ENCODE measurements at places on chromosomes 12 and 14.

GRCh38 chr14:93955850-93956481, 20.4 kb downstream of the ASB2 start:
- no peak for DNase-seq

DNA sequence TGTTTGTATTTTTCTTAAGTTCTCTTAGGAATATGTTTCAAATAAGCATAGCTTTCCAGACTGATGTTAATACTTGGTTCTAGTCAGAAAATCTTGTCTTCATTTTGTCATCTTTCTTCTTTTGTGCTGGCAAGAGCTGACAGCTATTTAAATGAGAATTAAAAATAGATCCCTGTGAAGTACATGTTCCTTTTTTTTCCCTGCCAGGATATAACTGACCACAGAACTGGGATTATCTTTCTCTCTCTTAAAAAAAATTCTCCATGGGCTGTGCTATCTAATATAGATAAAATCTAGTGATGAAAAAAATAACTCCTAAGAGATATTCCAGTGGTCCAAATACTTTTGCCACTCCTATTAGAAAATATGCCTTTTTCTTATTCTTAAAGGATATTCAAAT, 163.4 kb downstream of the AKAP6 start:
- DNase-seq: no peak

DNA sequence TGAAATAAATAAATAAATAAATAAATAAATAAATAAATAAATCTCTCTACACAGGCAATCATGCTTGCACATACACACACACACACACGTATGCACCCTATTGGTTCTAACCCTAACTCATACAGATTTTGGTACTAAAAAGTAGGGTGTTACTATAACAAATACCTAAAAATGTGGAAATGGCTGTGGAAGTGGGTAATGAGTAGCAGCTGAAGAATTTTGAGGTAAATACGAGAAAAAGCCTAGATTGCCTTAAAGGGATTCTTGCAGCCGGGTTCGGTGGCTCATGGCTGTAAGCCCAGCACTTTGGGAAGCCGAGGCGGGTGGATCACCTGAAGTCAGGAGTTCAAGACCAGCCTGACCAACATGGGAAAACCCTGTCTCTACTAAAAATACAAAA, 15.7 kb upstream of the SLC2A3 start:
- no peak for DNase-seq

DNA sequence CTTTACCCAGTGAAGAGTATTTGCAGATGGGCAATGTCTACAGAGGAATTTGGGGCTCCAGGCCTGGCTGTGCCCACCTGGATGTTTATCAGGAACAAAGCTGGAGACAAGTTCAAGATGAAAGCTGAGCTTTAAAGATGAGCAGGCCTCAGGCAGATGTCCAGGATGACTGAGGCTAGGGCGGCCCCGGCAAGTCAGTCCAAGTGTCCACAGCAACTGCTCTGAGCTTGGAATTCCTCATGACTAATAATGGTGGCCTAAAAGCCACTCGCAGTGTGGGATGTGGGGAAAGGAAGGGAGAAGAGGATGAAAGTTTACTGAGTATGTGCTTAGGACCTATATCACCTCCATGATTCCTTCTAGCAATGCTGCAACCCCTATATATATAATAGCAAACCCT, 128.2 kb upstream of the NOS1 start:
- DNase-seq: no peak

DNA sequence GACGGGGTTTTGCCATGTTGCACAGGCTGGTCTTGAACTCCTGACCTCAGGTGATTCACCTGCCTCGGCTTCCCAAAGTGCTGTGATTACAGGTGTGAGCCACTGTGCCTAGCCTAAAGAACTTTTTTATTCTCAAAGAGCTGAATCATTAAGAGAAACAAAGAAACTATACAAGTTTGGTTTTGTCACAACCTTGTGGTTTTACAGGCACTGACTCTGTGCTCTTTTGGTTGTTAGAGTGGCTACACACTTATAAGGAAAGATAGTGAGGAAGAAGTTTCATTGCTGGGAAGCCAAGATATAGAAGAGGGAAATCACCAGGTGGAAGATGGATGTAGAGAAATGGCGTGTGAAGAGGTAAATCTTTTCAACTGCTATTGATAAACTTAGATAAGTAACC, 10.1 kb upstream of the DNAH10 start:
- no peak for DNase-seq

DNA sequence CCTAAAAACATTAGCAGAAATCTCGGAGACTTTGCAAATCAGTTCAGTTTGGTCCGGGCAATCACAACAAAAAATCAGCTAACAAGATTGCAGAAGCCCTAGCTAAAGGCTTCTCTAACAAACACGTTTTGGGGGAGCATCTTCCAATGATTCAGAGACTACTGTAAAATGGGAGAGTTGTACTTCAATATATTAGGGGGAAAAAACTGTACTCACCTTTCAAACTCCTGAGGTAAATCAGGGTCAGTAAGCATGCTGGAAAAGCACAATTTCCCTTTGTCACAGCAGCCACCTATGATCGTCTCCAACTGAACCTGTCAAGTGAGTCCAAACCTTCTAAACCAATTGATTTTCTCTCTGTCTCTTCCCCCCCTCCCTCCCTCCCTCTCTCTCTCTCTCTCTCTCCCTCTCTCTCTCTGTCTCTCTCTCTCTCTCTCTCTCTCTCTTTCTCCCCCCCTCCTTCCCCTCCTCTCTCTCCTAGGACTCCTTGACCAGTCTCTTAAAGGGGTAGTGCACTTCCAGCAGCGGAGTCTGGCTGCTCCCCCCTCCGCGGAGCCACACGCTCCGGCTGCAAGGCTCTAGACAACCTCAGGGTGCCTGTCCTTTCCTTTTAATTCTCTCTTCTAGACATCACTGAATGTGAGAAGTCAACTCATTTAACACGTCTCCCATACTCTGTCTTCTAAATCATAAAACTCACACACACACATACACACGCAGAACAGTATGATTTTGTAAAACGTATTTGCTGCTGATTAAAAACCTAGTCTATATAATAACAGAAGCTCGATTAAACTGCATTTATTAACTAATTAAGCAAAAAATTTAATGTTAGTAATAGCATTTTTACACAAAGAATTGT, at the start of gene SOX5:
SOX5 (minus strand) TSS at position 323 of the 862 bp plus-strand sequence; CDS start at position 254, 69 bp downstream.
- no peak for DNase-seq

- DNase-seq: peak; percentile 94
These were observed 58.1 kb upstream of the CCND2 start for GRCh38 chr12:4215229-4216186.

DNA sequence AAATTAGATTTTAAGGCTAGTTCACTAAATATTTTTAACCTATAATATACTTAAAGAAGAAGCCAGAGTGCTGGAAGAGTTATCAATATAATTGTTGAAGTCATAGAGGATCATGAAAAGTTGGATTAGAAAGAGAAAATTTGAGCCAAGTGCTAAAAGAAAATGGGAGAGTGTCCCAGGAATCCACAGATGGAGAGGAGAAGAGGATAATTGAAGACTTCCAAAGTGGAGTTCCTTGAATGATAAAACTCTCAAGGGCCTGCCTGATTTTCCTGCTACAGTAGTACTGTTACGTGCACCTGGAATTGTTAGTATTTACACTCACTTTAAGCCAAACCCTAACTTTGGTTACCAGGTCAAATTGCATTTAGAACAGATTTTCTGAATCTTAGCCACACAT, 113.2 kb downstream of the MSRB3 start:
- no peak for DNase-seq

DNA sequence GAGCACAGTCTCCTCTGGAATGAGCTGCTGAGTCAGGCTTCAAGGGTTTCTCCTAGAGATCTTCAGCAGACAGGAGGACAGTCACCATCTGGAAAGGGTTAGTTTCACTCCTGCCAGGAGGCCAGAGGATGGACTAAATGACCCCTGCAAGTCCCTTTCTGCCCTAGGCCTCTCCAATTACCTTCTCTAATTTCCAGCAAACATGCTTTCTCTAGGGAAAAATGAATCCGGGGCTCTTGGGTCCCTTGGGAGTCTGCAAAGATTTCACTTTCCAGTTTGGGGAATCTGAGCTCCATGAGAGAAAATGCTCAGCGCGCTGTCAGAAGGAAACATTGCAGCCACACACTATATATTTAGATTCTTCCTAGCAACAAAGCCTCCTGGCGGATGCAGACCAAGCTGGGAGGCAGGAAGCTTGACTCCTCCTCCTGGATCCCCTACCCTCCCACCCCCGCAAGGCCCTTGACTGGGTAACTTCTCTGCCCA, 184.4 kb upstream of the CCND2 start:
- no peak for DNase-seq

DNA sequence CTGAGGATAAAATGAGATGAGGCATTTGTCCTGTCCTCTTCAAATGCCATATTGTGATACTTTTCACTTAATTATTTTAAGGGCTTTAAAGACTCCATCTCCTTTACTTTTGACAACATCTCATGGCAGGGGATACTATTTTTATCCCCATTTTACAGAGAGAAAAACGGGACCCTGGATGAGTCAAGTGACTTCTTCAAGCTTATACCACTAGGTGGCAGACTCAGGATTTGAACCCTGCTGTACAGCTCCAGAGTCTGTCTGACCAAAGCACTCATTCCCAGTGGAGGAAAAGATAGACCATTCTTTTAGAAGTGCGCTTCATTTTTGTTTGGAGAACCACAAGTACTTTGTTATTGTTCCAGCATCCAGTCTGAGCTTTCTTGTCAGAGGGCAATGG, 1.7 kb upstream of the SMOC1 start:
- DNase-seq: peak; percentile 8

DNA sequence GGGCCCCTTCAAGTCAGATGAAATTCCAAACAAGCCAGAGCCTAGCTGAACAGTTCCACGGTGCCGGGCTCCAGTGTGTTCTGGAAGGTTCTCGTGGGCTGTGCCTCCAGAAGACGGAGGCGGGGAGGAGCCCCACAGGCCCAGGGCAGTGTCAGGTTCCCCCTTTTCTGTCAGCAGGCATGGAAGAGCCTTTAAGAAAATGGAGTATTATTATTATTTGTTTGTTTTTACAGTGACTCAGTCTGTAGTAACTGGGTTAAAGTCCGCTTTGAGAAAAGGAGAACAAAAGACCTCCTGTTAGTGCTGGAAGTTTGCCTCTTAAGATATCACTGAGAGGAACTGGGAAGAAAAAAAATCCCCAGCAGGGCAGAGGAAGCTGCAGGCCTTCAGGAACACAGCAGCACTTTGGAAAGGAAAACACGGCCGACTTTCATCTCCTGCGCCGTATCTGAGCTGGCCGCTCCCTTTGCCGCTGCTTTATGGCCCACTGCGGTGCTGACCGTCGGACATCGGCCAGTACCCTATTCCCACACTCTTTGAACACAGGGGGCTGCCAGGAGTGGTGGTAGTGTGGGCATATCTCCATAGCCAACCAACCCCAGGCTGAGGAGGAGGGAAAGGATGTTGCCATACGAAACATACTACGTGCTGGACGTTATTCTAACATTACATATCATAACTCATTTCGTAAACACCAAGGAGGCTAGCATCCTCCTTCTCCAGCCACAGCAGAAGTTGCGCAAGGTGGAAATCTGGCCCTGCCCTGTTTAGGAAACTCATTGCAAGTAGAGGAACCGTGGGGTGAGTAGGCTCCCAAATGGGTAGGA, 194.0 kb downstream of the ZFP36L1 start:
- DNase-seq: peak; percentile 95

DNA sequence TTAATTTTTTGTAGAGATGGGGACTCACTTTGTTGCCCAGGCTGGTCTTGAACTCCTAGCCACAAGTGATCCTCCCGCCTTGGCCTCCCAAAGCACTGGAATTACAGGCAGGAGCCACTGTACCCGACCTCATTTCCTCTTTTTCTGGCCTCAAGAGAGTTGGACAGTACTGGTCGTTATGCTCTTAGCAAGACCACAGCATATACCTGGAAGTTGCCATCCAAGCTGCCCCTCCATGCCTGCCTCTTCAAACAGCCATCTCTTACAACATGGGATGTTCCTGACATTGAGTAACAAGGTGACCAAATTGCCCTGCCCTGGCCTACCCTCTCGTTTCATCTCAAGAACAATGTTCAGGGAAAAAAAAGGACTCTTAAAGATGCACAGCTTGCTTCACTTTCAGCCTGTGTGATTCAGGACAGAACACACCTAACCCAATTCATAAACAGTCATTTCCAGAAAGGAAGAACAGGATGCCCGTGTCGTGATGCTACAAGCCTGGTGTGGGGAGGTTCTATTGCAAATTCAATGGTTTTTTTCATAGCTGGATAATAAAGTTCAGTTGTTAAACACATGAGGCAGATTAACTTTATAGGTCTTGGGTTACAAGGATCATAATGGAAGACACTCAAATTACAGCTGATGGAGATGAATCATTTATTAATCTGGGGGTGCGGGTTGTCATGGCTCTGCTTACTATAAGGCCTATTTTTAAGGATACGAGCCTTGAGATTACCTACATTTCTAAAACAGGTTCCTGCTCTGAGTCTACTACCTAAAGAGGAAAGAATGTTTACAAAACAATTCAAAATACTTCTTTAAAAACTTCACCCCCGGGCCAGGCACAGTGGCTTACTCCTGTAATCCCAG, 11.9 kb downstream of the GLTP start:
- no peak for DNase-seq

GRCh38 chr12:75579552-75579951, 68.1 kb upstream of the KRR1 start:
- DNase-seq: no peak

DNA sequence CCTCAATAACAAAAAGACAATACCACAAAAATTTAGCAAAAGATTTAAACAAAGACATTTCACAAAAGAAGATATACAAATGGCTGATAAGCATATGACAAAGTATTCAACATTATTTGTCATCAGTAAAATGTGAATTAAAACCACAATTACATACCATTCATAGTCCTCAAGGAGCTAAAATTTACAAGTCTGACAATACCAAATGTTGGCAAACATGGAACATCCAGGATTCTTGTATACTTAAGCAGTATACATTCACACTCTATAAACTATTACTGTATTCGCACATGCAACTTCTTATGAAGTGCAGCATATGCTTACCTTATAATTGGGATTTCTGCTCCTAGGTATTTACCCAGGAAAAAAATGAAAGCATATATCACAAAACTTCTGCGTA, 49.7 kb upstream of the BDKRB2 start:
- no peak for DNase-seq

GRCh38 chr14:72451054-72451972, 442.6 kb downstream of the DPF3 start:
- DNase-seq: no peak

- peak; percentile 61 for DNase-seq
These were observed 36.0 kb downstream of the CPM start for GRCh38 chr12:68896881-68897540.

- DNase-seq: peak; percentile 92
These were observed 4.7 kb upstream of the SSH1 start for GRCh38 chr12:108861878-108862587.

- DNase-seq: no peak
These were observed 1.6 kb upstream of the TFCP2 start for GRCh38 chr12:51174501-51174900.

DNA sequence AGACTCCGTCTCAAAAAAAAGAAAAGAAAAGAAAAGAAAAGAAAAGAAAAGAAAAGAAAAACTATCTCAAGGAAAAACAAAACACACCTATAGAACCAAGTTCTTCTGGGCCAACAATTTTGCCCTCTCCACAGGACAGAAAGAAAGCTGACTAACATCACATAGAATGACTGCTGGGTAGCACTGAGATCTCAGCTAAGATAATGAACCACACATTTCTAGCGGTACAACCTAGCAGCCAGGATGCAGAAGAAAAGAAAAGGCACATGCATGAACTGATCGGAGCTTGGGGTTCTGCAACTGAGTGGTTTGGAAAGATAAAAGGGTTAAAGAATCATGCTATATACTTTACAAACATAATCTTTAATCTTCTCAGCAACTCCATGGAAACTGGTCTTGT, 19.5 kb downstream of the TMED10 start:
- no peak for DNase-seq

- DNase-seq: no peak
These were observed 1039.3 kb upstream of the FOXG1 start for GRCh38 chr14:27727251-27727770.

Measured in inflammatory macrophage (primary cell).